ENCODE measurements at places on chromosomes 12 and 14. TPM values are rescaled to one million over a fixed set of nuclear protein-coding genes. Genes with fewer than 3 reads are reported as not detected.

Gene VRTN
- total RNA-seq: not detected

DNA sequence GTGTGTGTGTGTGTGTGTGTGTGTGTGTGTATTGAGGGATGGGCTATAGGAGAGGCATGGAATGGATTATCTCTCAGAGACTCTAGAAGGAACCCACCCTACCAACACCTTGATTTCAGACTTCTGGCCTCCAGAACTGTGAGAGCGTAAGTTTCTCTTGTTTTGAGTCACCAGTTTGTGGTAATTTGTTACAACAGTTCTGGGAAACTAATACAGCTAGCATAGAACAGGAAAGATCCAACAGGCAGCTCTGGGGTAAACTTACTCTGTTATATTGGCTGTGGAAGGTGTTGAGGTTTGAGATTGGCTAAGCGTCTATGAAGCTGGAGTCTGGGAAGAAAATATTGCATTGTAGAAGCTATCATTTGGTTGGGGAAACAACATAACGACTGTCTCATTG lies 334.3 kb downstream of the AACS start:
- H3K27me3 ChIP-seq: no peaks in the 10 kb centered on the region
- no peak for DNase-seq
- H3K27ac ChIP-seq: no peak overlapping the region
- H3K4me3 ChIP-seq: no peak overlapping the region
- H3K36me3 ChIP-seq: no peaks in the 10 kb centered on the region

DNA sequence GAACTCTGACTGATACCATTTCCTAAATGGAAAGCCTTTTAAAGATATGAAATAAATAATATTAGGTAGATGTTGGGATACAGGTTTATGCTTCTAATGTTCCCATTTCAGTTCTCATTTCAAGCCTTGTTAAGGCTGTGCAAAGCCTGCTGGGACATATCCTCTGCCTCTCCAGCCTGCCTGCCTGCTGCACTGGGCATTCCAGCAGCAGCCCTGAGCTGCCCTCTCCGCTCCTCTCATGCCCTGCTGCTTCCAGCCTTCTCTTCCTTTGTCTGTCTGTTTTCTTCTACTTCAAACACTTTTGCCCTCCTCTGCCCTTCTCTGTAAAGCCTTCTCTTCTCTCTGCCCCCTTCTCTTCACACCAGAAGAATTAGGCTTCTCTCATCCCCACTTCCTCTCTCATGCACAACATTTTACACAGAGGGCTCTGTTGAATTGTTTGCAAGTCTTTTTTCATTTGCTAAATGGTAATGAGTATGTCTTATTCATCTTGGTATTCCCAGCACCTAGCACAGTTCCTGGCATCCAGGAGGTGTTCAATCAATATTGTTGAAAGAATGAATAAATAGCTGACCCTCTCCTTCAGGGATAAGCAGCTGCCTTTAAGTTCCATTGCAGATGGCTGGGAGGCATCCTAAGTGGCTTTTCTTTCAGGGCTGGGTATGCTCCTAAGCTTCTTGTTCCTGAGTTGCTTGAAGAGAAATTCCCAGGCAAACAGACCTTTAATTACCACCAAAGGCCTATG lies 292.3 kb downstream of the TMEM117 start:
- DNase-seq: no peak
- H3K4me3 ChIP-seq: no peak overlapping the region
- no peaks in the 10 kb centered on the region for H3K36me3 ChIP-seq
- H3K4me1 ChIP-seq: no peaks in the 10 kb centered on the region

GRCh38 chr14:22610931-22611330 lies 12.8 kb downstream of the ABHD4 start:
- DNase-seq: no peak
- peaks cover 11% of the 10 kb centered on the region for H3K36me3 ChIP-seq
- no peak overlapping the region for H3K4me3 ChIP-seq
- H3K4me1 ChIP-seq: no peaks in the 10 kb centered on the region
- no peak overlapping the region for H3K27ac ChIP-seq
- no peaks in the 10 kb centered on the region for H3K27me3 ChIP-seq

Measured in CD8-positive, alpha-beta memory T cell (primary cell).